ENCODE measurements at places on chromosomes 11 and 22.

- DNase-seq, result no peak
Observed at GRCh38 chr11:87666730-87667129, 508.5 kb downstream of the RAB38 start.

- no peak for DNase-seq
Observed at GRCh38 chr11:128735935-128736605, 42.2 kb downstream of the FLI1 start.

GRCh38 chr11:15871904-15872626 is 484.3 kb downstream of the SOX6 start:
- DNase-seq, result no peak

- DNase-seq, result no peak
Observed at GRCh38 chr11:109132539-109132938, 289.5 kb upstream of the C11orf87 start.

- DNase-seq, result peak; percentile 52
Observed at GRCh38 chr22:43000441-43001175, 14.3 kb downstream of the PACSIN2 start.

DNA sequence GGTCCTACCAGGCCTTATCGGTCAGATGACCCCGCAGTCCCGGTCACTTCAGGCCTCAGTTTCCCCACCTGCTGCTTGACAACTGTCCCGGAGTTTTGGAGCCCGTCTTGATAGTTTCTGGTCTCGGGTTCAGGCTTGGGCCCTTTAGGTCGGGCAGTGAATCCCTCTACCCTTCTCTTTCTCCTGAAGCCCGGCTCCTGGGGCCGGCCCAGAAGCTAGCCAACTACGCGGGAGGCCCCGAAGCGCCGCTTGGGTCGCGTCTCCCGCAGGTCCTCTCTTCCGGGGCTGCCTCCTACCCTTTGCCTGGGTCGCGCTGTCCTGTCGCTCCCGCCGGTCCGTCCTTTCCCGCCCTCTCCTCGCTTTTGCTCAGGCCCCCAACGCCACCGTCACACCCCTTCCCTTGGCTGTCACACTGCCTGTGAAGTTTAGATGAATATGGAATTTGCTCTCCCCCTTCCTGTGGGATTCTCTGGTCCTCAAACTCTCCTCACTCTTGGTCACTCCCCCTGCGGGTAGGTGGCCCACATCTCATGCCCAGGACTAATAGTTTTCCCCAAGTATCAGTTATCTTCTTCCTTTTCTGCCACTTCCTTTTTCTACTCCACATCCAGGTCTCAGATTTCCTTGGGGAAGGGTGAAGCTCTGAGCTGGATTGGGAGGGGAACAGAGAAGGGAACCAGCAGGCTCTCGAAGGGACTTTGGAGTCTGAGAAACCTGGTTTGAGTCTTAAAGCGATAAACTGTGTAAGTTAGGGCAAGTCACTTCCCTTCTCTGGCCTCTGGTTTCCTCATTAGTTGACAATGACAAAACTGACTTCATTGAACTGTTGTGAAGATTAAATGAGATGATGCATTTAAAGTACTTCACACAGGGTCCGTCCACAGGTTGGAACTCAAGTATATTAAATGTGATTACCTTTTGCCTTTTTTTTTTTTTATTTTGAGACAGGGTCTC is 790 bp downstream of the RAB1B start:
- DNase-seq, result peak; percentile 67

DNA sequence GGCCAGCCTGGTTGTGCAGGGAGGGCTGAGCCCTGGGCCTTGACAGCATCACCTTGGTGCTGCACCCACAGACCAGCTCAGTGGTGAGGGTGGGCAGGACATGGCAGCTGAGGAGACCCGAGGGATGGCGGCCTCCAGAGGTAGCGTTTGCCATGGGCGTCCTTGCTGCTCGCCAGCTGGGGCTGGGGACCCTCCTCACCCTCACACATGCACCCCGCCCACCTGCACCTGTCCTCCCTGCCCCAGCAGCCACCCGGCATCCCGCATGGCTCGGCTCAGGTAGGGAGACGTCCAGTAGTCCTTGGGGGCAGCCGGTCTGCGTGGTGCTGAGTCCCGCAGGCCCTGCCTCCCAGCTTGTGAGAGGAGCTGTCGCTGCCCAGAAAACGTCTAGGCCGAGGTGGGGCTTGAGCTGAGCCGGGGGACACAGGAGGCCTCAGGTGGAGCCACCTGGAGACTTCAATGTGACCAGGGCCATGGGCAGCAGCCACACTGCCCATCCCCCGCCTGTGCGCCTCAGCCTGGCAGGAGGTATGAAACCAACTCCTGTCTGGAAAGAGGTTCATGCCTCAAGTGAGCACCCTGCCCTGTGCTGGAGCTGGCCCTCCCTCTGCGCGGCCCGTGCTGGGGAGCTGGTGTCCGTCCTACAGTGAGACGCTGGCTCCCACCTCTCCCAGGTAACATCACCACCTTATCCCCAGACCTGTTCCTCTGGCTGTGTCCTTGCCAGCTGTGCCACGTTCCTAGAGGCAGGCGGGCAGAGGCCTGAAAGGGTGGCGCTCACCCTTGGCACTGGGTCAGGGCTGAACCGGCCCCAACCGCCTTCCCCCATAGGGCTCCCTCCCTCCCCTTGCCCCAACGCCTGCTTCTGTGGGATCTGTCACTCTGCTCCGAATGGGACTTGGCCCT is 3.3 kb upstream of the TRABD start:
- no peak for DNase-seq

DNA sequence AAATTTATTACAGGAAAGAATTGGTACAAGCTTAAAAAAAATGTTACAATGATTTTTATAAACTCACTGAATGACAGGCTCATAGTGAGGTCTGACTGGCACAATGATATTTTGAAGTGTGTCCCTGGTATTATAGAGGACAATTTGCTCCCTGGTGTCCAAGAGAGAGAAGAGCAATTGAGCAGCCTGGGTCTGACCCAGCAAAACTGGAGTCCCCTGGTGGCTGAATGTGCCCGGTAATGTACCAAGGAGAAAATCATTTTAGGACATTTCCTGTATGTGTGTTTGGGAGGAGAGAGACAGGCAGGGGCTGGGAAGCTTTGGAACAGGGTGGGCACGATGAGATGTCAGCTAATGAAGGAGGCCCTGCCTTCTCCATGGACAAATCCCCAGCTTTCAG is 125.3 kb downstream of the APOL5 start:
- DNase-seq, result peak; percentile 61

DNA sequence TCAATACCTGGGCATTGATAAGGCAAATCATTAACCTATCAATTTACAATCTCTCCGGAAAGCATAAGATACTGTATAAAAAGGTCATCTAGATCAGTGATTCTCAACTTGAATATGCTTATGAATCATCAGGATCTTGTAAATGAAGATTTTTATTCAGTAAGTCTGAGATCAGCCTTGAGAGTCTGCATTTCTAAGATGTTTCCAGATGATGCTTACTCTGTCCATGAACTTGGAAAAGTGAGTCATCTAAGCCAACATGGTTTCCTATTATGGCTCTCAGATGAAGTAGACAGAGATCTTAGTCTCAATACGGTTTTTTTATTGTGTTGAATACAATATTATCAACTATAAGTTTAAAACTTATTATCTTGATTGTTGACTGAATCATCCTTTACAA is 226.4 kb upstream of the KIRREL3 start:
- DNase-seq, result no peak

DNA sequence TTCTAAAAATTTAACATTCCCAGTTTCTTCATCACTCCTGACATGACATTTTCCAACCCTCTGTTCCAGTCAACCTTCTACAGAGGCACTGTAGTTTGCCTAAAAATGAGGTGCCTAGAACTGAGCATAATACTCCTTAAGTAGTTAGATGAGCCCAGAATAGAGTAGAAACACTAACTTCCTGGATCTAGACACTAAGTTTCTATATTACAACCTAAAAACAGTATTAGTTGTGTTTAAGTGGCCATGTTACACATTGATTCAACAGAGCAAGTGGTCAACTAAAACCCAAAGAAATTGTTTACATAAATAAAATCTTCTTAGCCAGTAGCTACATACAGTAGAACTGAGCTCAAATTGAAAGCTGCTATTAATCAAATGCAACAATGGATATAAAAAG is 1.3 kb downstream of the HPS5 start:
- no peak for DNase-seq

DNA sequence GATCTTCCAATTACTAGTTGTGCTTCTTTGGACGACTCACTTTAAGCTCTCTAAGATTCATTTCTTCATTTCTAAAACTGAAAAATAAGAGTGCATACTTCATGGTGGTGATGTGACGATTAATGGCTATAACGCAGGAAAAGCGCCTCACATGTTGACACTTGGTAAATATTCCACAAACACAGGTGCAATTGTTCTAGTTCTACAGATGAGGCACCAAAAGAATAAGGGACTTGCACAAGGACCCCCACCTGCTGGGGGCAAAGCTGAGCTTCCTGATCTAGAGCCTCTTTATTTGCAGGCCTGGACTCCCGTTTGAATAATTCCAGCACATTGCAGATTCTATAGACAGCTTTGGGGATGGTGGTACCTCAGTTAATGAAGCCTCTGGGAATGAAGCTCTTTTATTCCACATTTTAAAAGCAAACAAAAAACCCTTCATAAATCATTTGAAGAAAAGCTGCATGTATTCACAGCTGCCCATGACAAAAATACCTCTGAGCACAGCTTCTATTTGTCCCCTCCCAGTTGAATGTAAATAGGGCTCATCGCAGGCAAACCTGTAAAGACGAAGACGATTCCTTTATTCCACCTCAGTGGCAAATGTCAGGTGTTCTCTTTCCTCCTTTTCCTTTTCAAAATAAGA is 14.9 kb upstream of the CADM1 start:
- no peak for DNase-seq

GRCh38 chr11:17907046-17907445 is 105.8 kb downstream of the SERGEF start:
- no peak for DNase-seq

DNA sequence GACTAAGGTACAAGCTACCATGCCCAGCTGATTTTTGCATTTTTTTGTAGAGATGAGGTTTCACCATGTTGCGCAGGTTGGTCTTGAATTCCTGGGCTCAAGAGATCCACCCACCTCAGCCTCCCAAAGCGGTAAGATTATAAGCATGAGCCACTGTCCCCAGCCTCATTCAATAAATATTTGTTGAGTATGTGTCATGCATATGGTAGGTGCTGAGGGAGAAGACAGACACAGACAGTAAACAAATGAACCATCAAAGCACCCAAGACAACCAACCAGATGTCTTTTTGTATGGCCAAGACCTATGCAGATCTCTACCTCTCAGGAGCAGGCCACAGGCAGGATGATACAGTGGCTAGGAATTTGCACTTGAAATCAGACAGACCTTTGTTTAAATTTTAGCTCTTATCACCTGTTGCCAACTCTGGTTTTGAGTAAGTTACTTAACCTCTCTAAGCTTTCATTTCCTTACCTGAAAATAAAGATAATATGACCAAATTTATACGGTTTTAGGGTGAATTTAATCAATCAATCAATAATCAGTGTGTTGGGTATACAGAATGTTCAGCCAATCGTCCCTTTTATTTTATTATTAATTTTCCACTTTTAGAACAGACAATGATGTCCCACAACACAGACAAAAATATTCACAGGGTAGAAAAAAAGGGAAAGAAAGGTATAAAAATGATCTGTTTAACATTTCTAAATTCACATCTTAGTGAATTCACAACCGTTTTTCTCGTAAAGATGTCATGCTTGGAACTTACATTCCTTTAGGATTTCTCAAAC is 128.2 kb downstream of the SGSM3 start:
- DNase-seq, result peak; percentile 90

GRCh38 chr11:106400949-106401570 is 323.6 kb downstream of the AASDHPPT start:
- DNase-seq, result peak; percentile 63

- DNase-seq, result peak; percentile 88
Observed at GRCh38 chr11:13440100-13440855, 22.7 kb downstream of the BTBD10 start.

DNA sequence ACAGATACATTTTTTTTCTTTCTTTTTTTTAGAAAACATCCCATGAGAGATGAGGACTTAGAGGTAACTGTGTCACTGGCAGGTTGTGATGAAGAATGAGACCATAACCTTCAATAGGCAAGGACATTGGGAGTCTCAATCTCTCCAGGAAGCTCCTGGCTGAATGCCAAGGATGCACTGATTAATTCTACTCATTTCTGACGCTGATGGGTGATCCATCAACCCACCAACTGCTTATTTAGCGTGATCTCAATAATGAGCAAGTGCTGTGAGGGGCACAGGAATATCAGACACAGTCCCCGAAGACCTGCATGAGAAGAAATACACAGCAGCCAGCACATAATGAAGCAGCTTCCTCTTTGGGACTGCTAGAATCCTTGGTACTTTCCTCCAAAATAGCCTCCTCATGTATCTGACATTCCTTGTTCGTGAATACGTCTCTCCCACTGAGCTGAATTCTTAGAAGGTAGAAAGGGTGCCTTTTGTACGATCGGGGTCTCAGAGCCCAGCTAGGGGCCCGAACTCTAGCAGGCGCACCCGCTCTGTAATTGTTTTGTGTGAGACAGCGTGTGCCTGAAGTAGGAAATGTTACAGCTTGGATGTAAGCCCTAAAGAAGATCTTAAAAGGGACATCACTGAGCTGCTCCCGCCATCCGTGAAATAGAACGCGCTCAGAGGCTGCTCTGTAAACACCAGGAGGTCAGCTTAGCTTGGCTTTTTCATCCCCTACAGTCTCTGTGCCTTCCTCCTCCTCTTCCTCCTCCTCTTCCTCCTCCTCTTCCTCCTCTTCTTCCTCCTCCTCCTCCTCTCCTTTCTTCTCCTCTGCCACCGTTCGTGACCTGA is 7.2 kb downstream of the CLMP start:
- DNase-seq, result peak; percentile 62

DNA sequence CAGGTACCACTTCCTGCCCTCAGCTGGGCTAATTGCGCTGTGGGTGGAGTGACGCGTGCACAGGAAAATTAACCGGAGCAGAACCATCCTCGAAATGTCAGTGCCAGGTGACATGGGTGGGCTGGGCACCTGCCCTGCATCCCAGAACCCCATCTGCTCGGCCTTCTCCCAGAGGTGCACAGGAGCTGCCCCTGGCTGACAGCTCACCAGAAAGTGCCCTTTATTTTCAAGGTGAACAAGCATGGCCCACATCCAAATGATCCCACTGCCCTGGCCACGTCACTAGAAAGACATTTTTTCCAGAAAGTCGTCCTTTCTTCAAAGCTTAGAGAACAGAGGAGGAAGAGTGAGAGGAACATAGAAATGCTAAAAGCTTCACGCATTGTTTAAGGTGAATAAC is 4.1 kb upstream of the ELFN2 start:
- no peak for DNase-seq

DNA sequence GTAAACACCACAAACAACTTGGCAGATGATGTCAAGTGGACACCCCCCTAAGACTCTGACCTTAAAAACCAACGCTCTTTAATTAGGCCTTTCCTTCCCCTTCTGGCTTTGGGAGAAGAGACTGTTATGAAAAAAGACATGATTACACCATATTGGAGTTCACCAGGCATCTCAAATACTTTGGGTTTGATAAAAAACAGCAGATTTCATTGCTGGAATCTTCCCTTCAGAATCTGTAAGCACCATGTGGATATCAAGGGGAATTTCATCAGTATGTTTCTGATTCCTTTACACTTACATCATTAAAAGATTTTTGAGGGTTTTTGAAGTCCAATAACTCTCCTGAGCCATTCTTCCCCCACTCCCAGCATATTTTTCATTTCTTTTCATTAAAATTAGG is 85.6 kb downstream of the KIRREL3 start:
- peak; percentile 91 for DNase-seq
